SW 1271 (cell line): ENCODE measurements at places on chromosomes 6 and 20.

- DNase-seq: no peak
Measured at GRCh38 chr6:30547454-30547853, 8.8 kb downstream of the GNL1 start.

DNA sequence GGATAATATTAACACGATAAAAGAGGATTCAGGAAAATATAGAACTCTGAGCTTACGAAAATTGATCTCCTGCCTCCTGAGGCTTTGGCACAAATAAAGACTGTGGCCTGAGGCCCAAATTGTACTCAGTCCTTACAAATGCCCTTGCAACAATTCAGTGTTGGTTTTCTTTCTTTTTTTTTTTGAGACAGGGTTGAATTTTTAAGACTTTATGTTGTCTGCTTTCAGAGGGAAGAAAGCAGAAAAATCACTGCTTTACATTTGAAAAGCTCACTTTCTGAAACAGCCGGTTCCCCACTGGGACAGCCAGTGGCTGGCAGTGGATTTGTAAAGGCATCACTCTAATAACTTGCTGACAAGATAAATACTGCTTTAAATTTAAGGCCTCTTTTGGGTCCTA is 290.5 kb downstream of the SLC35F1 start:
- DNase-seq: no peak

DNA sequence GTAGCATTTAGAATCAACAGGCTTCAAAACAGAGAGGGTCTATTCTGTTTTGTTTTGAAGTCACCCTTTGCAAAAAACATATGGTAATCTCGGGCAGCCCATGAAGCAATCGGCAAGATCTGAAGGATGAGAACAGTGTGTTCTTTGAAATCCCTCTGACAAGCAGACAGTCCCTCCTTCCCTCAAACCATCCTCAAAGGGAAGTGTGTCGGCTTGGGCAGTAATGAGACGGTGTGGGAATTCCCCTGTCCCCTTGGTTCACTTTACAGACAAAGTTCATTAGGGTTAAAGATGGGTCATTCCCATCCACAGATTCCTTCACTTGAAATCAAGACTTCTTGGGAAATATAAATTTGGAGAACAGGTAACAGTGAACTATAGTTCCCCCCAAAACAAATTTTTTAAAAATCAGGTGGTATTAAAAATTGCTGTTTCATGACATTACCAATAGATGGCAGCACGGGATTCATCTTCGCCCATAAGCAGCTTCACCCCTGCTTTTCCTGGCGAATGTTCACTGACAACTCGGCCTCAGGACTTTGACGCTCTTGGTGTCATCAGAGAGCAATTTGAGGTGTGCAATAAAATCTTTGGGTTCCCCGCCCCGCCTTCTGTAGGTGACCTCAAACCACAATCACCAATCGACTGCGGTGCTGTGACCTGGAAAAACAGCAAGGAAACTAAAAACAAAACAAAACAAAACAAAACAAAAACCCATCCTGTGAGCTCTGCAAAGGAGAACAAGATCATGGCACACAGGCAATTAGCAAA is 159.3 kb upstream of the TNFAIP3 start:
- peak; percentile 60 for DNase-seq

DNA sequence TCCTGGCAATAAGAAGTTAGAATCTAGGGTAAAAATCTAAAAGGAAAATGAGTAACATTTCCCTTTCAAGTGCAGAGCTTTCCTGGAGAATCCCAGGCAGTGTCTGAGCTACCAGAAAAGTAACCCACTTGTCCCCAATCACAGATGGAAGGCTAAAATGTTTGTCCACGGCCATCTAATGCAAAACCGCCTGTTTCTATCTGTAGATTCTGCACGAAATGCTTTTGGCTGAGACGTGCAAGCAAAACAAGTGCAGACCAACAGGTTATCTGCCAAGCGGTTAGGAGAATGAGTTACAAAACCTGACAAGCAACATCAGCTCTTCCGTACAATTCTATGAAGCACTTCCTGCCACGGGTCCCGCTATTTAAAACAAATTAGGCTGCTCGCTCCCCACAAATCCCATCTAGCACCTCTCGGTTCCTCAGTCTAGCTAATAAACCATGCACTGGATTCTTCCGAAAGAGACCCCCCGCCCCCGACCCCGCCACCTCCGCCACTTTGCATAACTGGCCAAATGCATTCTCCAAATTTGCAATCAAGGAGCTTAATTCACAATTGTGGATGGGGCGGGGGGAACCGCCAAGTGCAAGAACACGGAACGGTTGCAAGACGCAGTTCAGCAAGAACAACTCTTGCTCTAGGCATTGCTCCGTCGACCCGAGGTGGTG is 1.4 kb downstream of the ELOVL5 start:
- DNase-seq: no peak

DNA sequence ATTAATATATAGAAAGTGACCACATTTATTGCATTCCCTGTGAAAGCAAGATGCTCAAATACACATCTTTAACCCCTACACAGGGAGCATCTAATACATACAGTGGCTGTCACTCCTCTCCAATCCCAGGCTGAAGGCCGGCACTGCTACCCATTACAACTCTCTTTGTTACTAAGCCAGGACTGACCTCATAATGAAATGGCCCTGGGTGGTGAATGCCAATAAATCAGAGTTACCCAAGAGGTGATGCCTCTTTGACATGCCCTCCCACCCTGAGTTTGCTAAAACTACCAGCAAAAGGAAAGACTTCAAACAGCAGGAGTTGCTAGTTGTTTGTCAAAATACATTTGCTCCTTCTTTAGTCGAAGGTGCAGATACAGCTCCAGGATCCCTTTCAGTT is 214.2 kb downstream of the FOXA2 start:
- no peak for DNase-seq

- DNase-seq: no peak
Measured at GRCh38 chr6:44301106-44301505, 12.0 kb downstream of the AARS2 start.

DNA sequence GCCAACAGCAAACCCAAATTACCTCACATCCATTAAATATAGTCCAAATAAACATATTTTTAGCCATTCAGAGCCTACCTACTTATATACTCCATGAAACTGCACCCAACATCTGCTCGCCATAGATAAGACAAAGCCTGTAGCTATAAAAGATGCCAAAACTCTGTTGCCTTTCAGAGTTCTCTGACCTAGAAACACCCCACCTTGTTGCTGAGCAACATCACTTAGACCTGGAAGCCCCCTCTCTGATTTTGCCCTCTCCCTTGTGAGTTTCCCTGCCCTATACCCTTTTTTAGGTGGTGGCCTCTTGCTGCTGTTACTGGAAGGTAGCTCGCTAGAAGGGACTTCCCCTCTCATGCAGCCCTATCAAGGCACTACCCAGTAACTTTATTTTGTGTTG is 27.7 kb upstream of the FBXL4 start:
- DNase-seq: no peak

DNA sequence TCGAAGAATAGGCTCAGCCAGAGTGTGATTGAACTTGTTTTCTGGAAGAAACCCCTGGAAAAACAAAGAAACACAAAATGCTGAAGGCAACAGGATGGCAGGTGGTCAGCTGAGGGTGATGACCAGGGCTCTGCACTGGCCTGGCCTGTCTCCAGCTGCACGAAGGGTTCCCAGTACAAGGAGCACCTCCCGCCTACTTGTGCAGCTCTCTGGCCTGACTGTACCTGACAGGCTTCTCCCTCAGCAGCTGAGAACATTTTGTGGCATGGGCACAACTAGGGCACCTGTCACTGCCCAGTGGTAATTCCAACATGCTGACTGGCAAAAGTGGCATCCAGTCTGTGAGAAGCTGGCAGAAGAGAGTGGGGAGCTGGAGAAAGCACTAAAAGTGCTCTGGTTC is 38.8 kb upstream of the EMILIN3 start:
- no peak for DNase-seq

DNA sequence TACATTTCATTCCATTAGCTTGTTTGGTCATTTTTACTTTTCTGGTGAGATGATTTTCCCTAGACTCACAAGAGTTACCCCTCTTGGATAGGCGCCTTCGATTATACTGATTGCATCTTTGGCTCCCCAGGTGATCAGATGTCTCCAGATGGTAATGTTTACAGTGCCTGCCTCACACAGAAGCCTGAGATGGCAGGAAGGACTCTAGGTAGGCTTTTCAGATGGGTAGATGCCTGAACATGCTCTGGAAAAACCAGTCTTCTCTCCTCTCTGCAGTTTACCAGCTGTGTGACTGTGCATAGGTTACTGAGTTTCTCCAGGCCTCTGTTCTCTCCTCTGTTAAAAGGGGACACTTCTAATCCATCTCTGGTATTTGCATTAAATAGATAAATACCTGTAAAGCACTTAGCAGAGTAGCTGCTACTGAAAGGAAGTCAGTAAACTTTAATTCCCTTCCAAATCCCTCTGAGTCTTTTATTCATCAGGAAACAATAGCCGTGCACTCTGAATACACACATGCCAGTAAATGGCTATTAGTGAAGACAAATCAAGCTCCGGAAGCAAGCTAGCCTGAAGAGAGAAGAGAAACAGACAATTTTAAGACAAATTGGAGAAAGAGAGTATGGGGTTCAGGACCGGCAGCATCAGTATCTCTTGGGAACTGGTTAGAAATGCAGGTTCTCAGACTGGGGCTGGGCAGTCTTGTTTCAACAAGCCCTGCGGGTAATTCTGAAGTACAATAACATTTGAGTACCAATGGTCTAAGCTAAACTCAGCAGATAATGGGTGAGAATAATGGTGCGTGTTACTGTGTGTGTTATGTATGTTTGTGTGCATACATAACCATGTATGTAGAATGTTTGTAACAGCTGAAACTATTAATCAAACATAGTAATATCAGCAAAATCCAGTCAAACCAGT is 139.4 kb downstream of the UST start:
- DNase-seq: no peak
